T-helper 1 cell (primary cell): ENCODE measurements at places on chromosomes 2 and 18.

DNA sequence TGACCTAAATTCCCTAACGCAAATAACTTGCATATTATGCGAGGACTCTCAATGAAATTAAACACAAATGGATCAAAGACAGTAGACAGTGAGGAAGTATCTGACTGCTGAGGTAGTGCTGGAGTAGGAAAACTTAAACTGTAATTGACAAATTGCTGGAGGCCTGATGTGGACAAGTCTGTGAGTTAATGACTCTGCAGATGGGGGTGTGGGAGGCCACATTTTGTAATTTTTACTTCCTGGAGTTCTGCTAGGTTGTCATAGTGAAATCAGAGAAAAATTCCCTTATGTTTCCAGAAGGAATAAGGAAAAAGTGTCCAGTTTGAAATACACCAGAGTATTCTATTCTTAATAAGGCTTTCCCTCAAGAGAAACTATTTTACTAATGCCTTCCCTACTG, 333.0 kb upstream of the CNTNAP5 start:
- DNase-seq, result no peak

DNA sequence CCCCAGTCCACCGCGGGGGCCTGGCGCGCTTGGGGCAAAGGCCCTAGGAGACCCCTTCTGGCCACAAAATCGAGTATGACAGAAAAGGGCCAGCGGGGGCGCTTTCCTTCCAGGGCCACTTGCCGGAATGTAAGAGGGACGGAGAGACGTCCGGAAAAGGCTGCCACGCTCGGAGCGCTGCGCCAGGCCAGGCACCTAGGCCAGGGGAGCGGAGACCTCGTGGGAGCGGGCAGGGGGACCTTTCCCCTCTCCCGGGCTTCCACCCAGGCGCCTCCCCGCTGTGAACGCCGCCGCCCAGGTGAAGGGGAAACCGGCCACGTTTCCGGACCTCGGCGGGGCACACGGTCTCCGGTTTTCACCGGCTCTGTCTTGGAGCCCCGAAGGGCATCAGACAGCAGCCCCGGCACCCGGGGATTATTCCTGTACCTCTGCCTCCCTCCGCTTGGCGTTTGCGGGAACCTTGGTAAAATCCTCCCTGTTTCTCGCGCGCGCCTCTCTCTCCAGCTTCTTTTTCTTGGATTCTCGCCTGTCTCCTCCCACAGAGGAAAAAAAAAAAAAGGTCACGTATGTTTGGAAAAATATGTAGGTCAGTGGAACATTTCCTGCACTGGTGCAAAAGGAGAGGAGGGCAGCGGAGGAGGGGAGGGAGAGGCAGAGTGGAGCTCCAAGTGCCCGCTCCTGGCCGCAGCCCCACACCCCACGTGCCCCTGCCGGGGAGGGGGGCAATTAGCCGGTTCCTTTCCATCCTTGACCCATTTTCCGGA, 1.2 kb upstream of the NPAS2 start:
- no peak for DNase-seq

- DNase-seq, result no peak
These were observed 9.3 kb downstream of the MEIS1 start for GRCh38 chr2:66443979-66444861.

- DNase-seq, result no peak
These were observed 10.7 kb downstream of the PIK3C3 start for GRCh38 chr18:41965634-41966255.

DNA sequence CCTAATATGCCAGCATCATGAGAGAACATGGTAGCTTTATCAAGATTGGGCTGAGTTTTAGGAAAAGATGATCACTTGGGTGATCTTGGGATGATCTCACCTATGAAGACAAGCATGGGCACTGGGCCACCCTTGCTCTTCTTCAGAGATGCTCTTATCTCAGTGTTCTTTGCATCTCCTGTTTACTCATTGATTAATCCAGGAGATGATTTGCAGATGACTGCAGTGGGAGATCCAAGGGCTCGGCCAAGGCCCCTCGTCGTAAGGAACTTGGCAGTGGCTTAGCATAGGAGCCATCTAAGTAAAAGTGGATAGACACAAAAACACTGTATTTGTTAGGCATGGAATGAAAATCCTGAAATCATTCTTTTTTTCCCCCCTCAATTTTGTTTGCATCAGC, 228.4 kb downstream of the FHOD3 start:
- DNase-seq, result no peak

GRCh38 chr2:57880967-57881366, 165.6 kb upstream of the VRK2 start:
- no peak for DNase-seq

GRCh38 chr2:156175946-156176345, 156.6 kb downstream of the NR4A2 start:
- no peak for DNase-seq

- DNase-seq, result no peak
These were observed 74.7 kb downstream of the NAB1 start for GRCh38 chr2:190723397-190724090.

DNA sequence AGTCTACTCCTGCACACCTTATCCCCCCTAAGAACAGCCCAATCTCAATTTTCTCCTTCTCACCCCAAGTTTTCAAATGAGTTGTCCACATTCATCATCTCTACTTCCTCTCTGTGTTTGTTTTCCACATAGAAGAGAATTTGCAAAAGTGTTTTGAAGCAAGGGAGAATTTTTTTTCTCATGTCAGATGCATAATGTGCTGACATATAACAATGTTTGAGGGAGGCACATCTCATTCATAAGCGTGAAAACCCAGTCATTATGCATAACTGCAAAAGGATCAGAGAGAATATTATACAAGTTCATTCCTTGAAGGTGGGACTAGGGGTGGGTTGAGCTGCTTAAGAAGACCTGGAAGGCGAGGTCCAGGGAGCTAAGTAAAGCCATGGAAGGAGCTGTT, 80.8 kb upstream of the SLC1A4 start:
- DNase-seq, result no peak
